ENCODE measurements at places on chromosomes 4 and X.
A peak's percentile ranks its signal among the peaks of the same experiment; 100 is the strongest.

- H3K27me3 ChIP-seq = no peaks in the 10 kb centered on the region
- no peak overlapping the region for H3K4me3 ChIP-seq
- H3K4me1 ChIP-seq = no peaks in the 10 kb centered on the region
- H3K36me3 ChIP-seq = no peaks in the 10 kb centered on the region
- no peak overlapping the region for H3K27ac ChIP-seq
Measured at GRCh38 chr4:158850800-158851644, 82.2 kb downstream of the FNIP2 start.

- H3K36me3 ChIP-seq = no peaks in the 10 kb centered on the region
- no peak overlapping the region for H3K27ac ChIP-seq
- no peak for DNase-seq
- no peaks in the 10 kb centered on the region for H3K27me3 ChIP-seq
- H3K4me1 ChIP-seq = no peaks in the 10 kb centered on the region
Measured at GRCh38 chr4:42280327-42281095, 116.8 kb upstream of the SHISA3 start.

- H3K4me1 ChIP-seq = no peaks in the 10 kb centered on the region
- DNase-seq = no peak
- no peak overlapping the region for H3K4me3 ChIP-seq
- H3K27me3 ChIP-seq = peaks cover 8% of the 10 kb centered on the region
- no peaks in the 10 kb centered on the region for H3K36me3 ChIP-seq
Measured at GRCh38 chrX:78769101-78769755, 21.7 kb downstream of the LPAR4 start.

GRCh38 chr4:41661442-41662076 lies 87.0 kb downstream of the PHOX2B start:
- peak; percentile 75 for DNase-seq
- H3K36me3 ChIP-seq = no peaks in the 10 kb centered on the region
- H3K27me3 ChIP-seq = no peaks in the 10 kb centered on the region
- H3K4me3 ChIP-seq = no peak overlapping the region
- no peak overlapping the region for H3K27ac ChIP-seq

GRCh38 chr4:80199947-80200346 lies 2.6 kb downstream of the PRDM8 start:
- DNase-seq = no peak
- H3K36me3 ChIP-seq = no peaks in the 10 kb centered on the region
- H3K27ac ChIP-seq = no peak overlapping the region
- H3K4me3 ChIP-seq = no peak overlapping the region
- H3K27me3 ChIP-seq = no peaks in the 10 kb centered on the region
- H3K4me1 ChIP-seq = peaks cover 5% of the 10 kb centered on the region

DNA sequence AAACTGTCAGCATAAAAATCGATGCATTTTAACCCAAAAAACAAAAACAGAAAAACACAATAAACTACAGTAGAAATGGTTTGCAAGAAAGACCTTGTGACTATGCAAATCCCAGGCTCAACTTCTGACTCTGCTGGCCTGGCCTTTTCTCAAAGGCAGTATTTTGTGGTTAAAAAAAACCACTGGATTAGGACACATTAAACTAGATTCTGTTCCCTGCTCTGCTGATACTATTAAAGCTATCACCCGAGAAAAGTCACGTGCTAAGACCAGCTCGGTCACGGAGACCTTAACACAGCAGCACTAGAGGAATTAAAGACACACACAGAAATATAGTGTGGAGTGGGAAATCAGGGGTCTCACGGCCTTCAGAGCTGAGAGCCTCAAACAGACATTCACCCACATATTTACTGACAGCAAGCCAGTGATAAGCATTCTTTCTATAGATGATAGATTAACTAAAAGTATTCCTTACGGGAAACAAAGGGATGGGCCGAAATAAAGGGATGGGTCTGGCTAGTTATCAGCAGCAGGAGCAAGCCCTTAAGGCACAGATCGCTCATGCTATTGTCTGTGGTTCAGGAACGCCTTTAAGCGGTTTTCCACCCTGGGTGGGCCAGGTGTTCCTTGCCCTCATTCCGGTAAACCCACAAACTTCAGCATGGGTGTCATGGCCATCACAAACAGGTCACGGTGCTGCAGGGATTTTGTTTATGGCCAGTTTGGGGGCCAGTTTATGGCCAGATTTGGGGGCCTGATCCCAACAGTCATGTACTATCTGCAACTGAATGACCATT lies 16.1 kb downstream of the CBR4 start:
- no peaks in the 10 kb centered on the region for H3K27me3 ChIP-seq
- no peak overlapping the region for H3K4me3 ChIP-seq
- H3K4me1 ChIP-seq = no peaks in the 10 kb centered on the region
- no peak for DNase-seq
- peak overlapping the region; percentile 4 for H3K27ac ChIP-seq

GRCh38 chr4:102301167-102301566 lies 44.1 kb downstream of the SLC39A8 start:
- no peak overlapping the region for H3K4me3 ChIP-seq
- H3K27ac ChIP-seq = no peak overlapping the region
- H3K36me3 ChIP-seq = no peaks in the 10 kb centered on the region
- no peak for DNase-seq
- no peaks in the 10 kb centered on the region for H3K27me3 ChIP-seq

GRCh38 chr4:27775156-27775555 lies 914.5 kb downstream of the STIM2 start:
- H3K27me3 ChIP-seq = no peaks in the 10 kb centered on the region
- H3K27ac ChIP-seq = no peak overlapping the region
- no peaks in the 10 kb centered on the region for H3K4me1 ChIP-seq

DNA sequence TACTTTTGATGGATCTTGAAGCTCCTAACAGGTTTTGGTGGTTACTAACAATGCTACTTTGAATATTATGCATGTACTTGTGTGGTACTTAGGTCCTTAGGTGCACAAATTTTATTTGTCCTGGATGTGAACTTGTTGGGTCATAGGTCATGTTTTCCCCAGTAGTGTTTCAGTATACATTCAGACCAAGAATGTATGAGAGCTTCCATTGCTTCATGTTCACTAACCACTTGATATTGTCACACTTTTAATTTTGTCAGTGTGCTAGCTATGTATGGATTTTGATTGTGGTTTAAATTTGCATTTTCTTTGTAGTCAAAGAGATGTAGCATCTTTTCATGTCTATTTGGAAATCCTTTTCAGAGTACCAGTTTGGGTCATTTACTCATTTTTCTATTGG lies 32.2 kb downstream of the CLCN3 start:
- H3K27ac ChIP-seq = no peak overlapping the region
- H3K36me3 ChIP-seq = no peaks in the 10 kb centered on the region
- DNase-seq = no peak
- no peaks in the 10 kb centered on the region for H3K27me3 ChIP-seq
- no peaks in the 10 kb centered on the region for H3K4me1 ChIP-seq

DNA sequence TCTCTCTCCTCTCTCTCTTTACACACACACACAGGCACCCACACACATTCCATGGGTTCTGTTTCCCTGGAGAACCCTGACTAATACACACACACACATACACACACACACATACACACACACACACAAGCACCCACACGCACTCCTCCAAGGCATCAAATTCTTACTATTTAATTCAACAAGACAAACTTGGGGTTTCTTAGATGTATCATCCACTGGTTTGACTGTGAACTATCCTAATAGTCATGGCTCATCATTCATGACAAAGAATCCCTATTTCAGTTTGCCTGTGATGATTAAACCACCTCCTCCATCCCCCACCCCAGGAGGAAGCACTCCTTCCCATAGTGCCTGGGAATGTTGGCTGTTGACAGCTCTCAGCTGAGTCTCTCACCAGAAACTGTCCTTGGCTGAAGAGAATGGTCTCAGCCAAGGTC lies 98.2 kb downstream of the USP46 start:
- H3K27me3 ChIP-seq = no peaks in the 10 kb centered on the region
- no peak for DNase-seq
- no peak overlapping the region for H3K4me3 ChIP-seq

DNA sequence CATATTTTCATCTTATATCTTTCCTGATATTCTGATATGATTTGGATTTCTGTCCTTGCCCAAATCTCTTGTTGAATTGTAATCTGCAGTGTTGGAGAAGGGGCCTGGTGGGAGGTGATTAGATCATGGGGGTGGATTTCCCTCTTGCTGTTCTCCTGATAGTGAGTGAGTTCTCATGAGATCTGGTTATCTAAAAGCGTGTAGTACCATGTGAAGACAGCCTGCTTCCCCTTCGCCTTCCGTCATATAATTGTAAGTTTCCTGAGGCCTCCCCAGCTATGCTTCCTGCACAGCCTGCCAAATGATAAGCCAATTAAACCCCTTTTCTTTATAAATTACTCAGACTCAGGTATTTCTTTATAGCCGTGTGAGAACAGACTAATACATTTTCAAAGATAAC lies 77.2 kb downstream of the ANKRD50 start:
- H3K36me3 ChIP-seq = no peaks in the 10 kb centered on the region
- H3K4me1 ChIP-seq = no peaks in the 10 kb centered on the region
- no peaks in the 10 kb centered on the region for H3K27me3 ChIP-seq
- H3K27ac ChIP-seq = no peak overlapping the region
- H3K4me3 ChIP-seq = no peak overlapping the region
- no peak for DNase-seq

- H3K4me1 ChIP-seq = no peaks in the 10 kb centered on the region
- DNase-seq = no peak
- no peaks in the 10 kb centered on the region for H3K36me3 ChIP-seq
- no peak overlapping the region for H3K27ac ChIP-seq
- H3K4me3 ChIP-seq = no peak overlapping the region
- H3K27me3 ChIP-seq = no peaks in the 10 kb centered on the region
Measured at GRCh38 chrX:8849945-8850344, 48.8 kb upstream of the FAM9A start.

- no peak for DNase-seq
- no peaks in the 10 kb centered on the region for H3K27me3 ChIP-seq
- no peak overlapping the region for H3K4me3 ChIP-seq
- no peaks in the 10 kb centered on the region for H3K36me3 ChIP-seq
- H3K4me1 ChIP-seq = no peaks in the 10 kb centered on the region
Measured at GRCh38 chrX:39196192-39197102, 395.2 kb downstream of the MID1IP1 start.

DNA sequence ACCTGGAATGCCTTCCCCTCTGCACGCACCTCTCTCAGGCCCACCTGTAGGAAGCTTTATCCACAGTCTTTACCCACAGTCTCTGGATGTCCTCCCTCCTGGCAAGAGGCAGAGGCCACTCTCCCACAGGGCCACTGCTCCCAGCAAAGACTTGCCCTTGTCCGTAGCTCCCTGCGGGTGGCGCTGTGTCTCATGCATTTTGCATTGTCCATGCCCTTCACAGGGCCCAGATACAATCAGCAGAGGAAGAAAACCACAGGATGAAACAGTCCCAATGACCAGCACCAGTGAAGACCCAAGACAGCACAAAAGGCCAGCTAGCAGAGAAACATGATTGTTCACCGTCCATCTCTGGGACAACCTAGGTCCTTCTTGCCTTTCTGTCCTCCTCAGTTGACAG lies 2.1 kb upstream of the NSG1 start:
- peaks cover 12% of the 10 kb centered on the region for H3K27me3 ChIP-seq
- H3K4me3 ChIP-seq = no peak overlapping the region
- H3K27ac ChIP-seq = no peak overlapping the region
- no peak for DNase-seq
- no peaks in the 10 kb centered on the region for H3K36me3 ChIP-seq
- H3K4me1 ChIP-seq = peaks cover 13% of the 10 kb centered on the region

- no peaks in the 10 kb centered on the region for H3K4me1 ChIP-seq
- no peak for DNase-seq
- no peaks in the 10 kb centered on the region for H3K36me3 ChIP-seq
- no peak overlapping the region for H3K4me3 ChIP-seq
- H3K27me3 ChIP-seq = peaks cover 53% of the 10 kb centered on the region
- H3K27ac ChIP-seq = no peak overlapping the region
Measured at GRCh38 chrX:153407736-153408135, 3.5 kb upstream of the ZFP92 start.

GRCh38 chr4:628821-629635 lies 3.7 kb downstream of the PDE6B start:
- no peaks in the 10 kb centered on the region for H3K4me1 ChIP-seq
- DNase-seq = no peak
- H3K27ac ChIP-seq = no peak overlapping the region
- H3K27me3 ChIP-seq = no peaks in the 10 kb centered on the region

DNA sequence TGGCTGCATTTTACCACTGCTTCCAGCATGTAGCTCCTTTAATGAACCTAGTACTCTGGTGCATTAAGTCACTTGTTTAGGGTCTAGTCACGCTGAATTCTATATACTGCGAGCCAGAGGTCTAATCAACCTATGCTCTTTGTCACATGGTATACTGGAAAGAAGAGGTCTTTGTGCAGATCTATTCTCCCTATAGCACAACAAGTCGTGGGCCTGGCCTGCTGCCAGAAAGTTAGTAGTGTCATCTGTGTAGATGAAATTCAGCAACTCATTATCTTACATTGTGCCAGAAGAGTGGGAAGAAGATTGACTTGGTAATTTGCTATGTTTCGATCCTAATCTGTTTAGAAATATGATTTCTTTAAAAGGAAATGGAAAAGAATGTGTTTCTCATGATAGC lies 80.8 kb downstream of the AWAT2 start:
- no peak for DNase-seq
- no peaks in the 10 kb centered on the region for H3K4me1 ChIP-seq
- no peaks in the 10 kb centered on the region for H3K36me3 ChIP-seq
- no peak overlapping the region for H3K27ac ChIP-seq
- H3K27me3 ChIP-seq = peaks cover 15% of the 10 kb centered on the region

DNA sequence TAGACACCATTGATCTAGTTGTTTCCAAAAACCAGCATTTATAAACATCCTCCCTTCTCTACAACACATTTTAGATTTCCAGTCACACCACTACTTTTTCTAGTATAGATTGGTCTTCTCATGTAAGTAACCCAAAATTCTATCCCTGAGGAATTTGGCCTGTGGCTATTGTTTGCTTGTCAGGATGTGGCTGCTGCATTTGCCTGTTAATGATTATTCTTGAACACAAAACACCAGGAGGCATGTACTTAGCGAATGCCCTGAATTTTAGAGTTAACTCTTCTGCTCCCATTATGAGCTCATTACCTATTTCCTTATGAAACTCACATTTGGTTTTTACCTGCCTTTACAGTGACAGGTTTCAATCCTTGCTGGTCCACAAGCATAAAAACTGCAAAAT lies 102.0 kb upstream of the FSTL5 start:
- no peaks in the 10 kb centered on the region for H3K4me1 ChIP-seq
- H3K27ac ChIP-seq = no peak overlapping the region
- no peak overlapping the region for H3K4me3 ChIP-seq
- no peaks in the 10 kb centered on the region for H3K36me3 ChIP-seq
- no peaks in the 10 kb centered on the region for H3K27me3 ChIP-seq

- H3K27me3 ChIP-seq = peaks cover 14% of the 10 kb centered on the region
- no peaks in the 10 kb centered on the region for H3K4me1 ChIP-seq
- peak; percentile 56 for DNase-seq
- H3K36me3 ChIP-seq = no peaks in the 10 kb centered on the region
- peak overlapping the region; percentile 31 for H3K27ac ChIP-seq
- peak overlapping the region; percentile 37 for H3K4me3 ChIP-seq
Measured at GRCh38 chrX:46588263-46588662, 14.7 kb downstream of the CHST7 start.

- no peaks in the 10 kb centered on the region for H3K27me3 ChIP-seq
- H3K36me3 ChIP-seq = no peaks in the 10 kb centered on the region
- H3K27ac ChIP-seq = no peak overlapping the region
Measured at GRCh38 chrX:76957485-76957884, 489.7 kb upstream of the FGF16 start.

DNA sequence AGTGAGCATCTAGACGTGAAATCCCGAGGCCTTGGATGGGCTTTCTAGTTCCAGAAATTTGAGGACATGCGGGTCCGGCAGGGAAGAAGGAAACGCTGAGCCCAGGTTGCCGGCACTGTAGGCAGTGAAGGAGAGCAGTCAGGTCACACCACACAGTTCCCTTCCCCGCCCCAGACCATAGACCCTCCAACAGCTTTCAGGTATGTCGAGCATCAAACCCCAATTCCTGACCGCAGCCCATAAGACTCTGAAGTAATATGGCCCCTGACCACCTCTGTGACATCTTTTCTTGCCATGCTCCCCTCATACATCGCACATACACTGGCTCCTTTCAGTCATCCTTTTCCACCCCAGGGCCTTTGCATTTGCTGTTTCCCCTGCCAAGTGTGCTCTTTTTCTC lies 23.0 kb downstream of the RTL5 start:
- H3K4me1 ChIP-seq = no peaks in the 10 kb centered on the region
- H3K4me3 ChIP-seq = no peak overlapping the region
- no peaks in the 10 kb centered on the region for H3K27me3 ChIP-seq
